WTC11 (cell line): ENCODE measurements at places on chromosomes 16 and 17.

- DNase-seq, result no peak
These were observed 31.9 kb upstream of the ANKFY1 start for GRCh38 chr17:4295686-4296085.

- DNase-seq, result no peak
These were observed 79.6 kb upstream of the TEKT1 start for GRCh38 chr17:6910987-6911603.

GRCh38 chr17:39165841-39166349 is at the start of gene ARL5C:
TSS of gene ARL5C (minus strand) at chr17:39166161. CDS start at chr17:39165760, 401 bp downstream.
- DNase-seq, result peak; percentile 38

GRCh38 chr17:39792526-39793221 is 54.9 kb downstream of the GRB7 start:
- DNase-seq, result no peak

GRCh38 chr17:61997664-61998063 is 67.4 kb downstream of the MED13 start:
- no peak for DNase-seq

- DNase-seq, result no peak
These were observed 152.4 kb downstream of the ABCC12 start for GRCh38 chr16:48003206-48003907.

- no peak for DNase-seq
These were observed 17.0 kb downstream of the HS3ST3A1 start for GRCh38 chr17:13584701-13585080.

- DNase-seq, result no peak
These were observed 216.7 kb downstream of the RPTOR start for GRCh38 chr17:80761110-80761871.

- DNase-seq, result no peak
These were observed 66.3 kb downstream of the BPTF start for GRCh38 chr17:67891481-67892119.

DNA sequence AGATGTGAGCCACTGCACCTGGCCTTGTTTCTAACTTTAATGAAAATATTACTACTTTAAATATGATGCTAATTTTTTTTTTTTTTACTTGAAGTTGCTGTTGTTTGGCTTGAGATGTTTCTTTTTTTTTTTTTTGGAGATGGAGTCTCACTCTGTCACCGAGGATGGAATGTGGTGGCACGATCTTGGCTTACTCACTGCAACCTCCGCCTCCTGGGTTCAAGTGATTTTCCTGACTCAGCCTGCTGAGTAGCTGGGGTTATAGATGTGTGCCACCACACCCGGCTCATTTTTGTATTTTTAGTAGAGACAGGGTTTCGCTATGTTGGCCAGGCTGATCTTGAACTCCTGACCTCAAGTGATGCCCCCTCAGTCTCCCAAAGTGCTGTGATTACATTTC is 23.6 kb downstream of the IGSF6 start:
- no peak for DNase-seq

DNA sequence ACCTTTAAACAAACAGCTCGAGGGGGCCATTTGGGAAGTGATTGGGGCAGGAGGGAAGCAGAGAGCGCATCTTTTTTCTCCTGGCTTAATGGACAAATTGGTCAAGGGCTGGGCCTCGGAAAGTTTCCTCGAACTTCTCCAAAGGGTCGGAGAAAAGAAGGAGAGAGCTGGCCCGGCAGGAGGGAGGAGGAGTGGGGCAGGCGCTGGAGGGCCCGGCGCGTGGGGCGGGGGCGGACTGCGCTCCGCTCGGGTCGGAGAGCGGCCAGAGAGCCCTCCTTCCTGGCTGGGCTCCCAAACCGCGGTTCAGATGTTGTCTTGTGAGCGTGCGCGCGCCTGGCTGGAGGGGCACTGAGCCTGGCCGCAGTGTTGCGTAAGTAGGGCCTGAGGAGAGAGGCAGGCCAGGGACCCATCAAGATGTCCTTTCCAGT is 1.2 kb downstream of the MMP2 start:
- peak; percentile 44 for DNase-seq

DNA sequence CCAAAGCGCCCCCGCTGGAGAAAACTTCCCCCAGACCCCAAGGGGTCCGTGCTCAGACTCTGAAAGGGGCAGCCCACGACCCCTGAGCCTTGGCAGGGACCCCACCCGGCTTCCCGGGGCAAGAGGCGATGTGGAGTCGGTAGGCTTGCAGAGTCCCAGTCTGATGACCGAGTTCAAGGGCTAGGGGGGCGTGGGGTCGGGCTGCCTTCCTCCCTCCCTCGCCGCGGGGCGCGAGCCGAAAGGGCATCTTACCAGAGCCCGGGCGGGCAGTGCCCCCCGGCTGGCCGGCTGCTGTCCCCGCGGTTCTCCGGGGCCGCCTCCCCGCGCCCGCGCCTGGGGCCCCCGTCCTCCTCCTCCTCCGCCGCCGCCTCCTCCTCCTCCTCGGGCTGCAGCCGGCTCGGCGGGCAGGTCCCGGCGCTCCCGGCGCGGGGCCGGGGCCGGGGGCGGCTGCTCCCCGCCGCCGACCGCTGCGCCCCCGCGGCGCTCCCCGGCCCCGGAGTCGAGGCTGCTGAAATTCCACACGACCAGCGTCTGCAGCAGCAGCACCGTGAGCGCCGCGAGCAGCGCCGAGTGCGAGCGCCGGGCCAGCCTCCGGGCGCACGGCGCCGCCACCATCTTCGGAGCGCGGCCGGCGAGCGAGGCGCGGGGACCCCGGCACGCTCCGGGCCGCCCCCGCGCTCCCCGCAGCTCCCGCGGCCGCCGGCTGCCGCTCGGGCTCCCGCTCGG is 415 bp downstream of the XYLT1 start:
- peak; percentile 23 for DNase-seq

DNA sequence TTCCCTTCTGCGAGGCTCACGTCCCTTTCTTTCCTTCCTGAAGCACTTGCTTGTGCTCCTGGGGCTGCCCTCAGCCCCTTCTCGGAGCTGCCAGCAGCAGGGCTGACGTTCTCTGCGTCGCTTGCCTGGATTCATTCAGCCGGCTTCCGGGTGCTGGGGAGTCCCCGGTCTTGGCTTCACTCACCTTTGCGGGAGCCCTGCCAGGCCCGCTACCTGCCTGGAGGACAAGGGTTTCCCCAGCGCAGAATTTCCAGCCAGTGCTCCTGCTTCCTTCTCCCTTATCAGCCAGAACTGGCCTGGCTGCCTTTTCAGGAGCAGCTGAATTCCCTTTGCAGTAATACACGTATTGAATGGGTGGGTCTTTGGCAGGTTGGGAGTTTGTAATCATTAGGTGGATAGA is 22.1 kb upstream of the IL17C start:
- DNase-seq, result no peak

GRCh38 chr17:60527701-60528100 is 1.7 kb upstream of the APPBP2 start:
- no peak for DNase-seq
